ENCODE measurements at places on chromosomes 12 and 14. TPM values are rescaled to one million over a fixed set of nuclear protein-coding genes. Genes with fewer than 3 reads are reported as not detected.

SDSL gene
- total RNA-seq: 10.3 TPM

DNA sequence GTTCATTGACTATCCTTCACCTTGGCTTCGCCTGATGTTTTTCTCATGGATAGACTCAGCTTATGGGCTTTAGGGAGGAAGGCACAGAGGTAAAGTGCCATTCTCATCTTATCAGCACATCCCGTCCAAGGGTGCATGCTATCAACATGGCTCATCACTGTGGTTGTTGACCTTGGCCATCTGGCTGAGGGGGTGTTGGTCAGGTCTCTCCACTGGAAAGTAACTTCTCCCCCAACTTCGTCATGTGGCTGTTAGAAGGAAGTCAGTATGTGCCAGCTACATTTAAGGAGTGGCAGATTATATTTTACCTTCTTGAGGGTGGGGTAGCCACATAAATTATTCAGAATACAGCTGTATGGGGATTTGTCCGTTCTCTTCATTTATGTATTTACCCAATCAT, 68.9 kb downstream of the EML1 start:
- no peaks in the 10 kb centered on the region for H3K4me1 ChIP-seq
- DNase-seq: no peak
- H3K27ac ChIP-seq: no peak overlapping the region
- H3K27me3 ChIP-seq: no peaks in the 10 kb centered on the region
- H3K36me3 ChIP-seq: peaks cover 2% of the 10 kb centered on the region

GRCh38 chr12:3897371-3897971, 24.3 kb upstream of the PARP11 start:
- H3K4me3 ChIP-seq: no peak overlapping the region
- no peaks in the 10 kb centered on the region for H3K36me3 ChIP-seq
- H3K27ac ChIP-seq: no peak overlapping the region
- DNase-seq: no peak

DNA sequence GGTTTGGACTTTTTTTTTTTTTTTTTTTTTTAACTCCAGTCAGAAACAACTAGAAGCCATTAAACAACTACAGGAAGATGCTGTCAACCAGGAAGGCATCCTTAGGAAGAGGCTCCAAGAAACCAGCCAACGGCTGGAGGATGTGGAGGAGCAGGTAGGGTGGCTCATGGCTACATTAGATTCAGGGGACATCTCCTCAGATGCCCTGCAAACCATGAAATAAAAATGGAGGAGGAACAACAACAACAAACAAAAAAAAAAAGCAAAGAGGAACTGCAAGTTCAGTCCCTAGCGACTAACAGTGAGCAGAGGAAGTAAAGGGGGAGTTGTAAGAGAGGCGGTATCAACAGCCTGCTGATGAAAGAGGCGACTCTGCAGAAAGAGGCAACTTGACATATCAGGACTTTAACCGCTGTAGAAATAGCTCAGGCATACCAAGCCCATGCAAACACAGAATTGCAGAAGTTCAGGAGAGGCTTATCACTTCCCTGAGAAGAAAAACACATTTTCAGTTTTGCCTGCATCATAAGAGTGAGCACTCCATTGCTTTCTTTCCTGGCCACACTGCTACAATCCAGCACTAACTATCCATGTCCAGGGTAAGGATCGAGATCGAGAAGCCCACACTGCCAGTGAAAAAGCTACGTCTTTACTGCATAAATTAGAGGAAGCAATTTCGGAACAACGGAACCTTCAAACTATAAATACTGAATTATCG, 103.5 kb upstream of the BCAT1 start:
- H3K36me3 ChIP-seq: no peaks in the 10 kb centered on the region
- peak; percentile 52 for DNase-seq
- H3K4me1 ChIP-seq: no peaks in the 10 kb centered on the region
- H3K27me3 ChIP-seq: no peaks in the 10 kb centered on the region

GRCh38 chr14:96660667-96661066, 136.5 kb upstream of the VRK1 start:
- DNase-seq: no peak
- peaks cover 5% of the 10 kb centered on the region for H3K4me1 ChIP-seq
- peaks cover 7% of the 10 kb centered on the region for H3K27me3 ChIP-seq
- H3K36me3 ChIP-seq: no peaks in the 10 kb centered on the region

DNA sequence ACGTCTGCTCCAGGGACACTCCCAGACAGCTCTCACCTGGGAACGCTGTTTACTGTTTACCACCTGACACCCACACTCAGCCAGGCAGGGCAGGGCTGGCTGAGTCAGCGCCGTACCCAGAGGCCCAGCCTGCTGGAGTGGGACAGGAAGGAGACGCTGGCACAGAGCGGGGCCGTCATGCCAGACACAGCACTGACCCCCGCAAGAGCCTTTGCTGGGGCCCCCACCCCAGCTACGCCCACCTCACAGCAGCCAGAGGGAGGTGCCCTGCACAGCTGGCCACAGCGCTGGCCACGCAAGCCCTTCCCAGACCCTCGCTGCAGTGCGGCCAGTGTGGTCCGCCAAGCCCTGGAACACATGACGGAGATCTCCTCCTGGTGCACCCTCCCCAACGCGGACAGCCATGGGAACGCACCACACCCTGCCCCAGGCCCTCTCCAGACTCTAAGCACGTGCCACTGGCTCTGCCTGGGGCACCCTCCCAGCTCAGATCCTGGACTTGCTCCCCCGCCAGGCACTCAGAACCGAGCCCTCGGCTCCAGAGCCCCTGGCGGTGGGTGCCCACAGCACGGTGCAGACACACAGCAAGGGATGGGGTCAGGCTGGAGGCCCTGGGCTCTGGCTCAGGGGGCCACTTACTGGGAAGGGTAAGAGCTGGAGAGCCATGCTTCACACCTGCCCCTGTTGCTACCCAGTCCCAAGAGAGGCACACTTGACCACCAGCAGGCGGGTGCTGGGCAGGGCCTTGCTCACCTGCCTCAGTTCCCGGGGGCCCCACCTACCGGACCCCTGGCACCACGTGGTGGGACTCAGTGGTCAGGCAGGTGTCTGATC, 5.7 kb downstream of the AHNAK2 start:
- peak overlapping the region; percentile 87 for H3K27ac ChIP-seq
- H3K4me3 ChIP-seq: no peak overlapping the region
- peak; percentile 85 for DNase-seq
- H3K27me3 ChIP-seq: no peaks in the 10 kb centered on the region
- H3K4me1 ChIP-seq: peaks cover 60% of the 10 kb centered on the region

DNA sequence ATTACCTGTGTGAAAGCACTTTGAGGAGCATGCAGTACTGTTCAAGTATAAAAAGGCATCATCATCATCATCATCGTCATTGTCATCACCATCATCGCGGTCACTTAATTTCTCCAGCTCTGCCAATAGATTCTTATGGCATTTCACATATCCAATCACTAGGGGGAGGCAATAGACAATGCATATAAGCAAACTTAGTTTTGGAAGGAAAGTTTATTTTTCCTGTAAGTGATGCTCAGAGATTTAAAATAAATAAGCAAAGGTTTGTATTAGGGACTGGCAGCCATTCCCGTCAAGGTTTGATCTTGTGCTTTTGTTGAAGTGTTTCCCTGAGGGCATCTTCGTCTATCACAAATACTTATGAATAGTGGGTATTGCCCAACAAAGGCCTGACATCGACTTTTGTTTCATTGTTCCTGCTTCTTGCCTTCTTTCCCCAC, 127.4 kb downstream of the KTN1 start:
- no peaks in the 10 kb centered on the region for H3K27me3 ChIP-seq
- DNase-seq: peak; percentile 61
- peaks cover 6% of the 10 kb centered on the region for H3K4me1 ChIP-seq

- H3K36me3 ChIP-seq: peaks cover 4% of the 10 kb centered on the region
- peaks cover 34% of the 10 kb centered on the region for H3K4me1 ChIP-seq
- DNase-seq: peak; percentile 34
- no peak overlapping the region for H3K4me3 ChIP-seq
- no peaks in the 10 kb centered on the region for H3K27me3 ChIP-seq
Observed at GRCh38 chr14:35399083-35399937, 5.2 kb downstream of the NFKBIA start.

- no peaks in the 10 kb centered on the region for H3K36me3 ChIP-seq
- H3K4me3 ChIP-seq: no peak overlapping the region
- H3K4me1 ChIP-seq: peaks cover 29% of the 10 kb centered on the region
Observed at GRCh38 chr12:108722992-108723766, 8.1 kb downstream of the CORO1C start.

COX14 gene
- total RNA-seq: 73.5 TPM

Measured in hepatocyte (in vitro differentiated cells).